ENCODE measurements at places on chromosomes 1 and 21. TPM values are rescaled to one million over a fixed set of nuclear protein-coding genes. Genes with fewer than 3 reads are reported as not detected.

Gene RBP7
- 8.7 TPM for total RNA-seq

DNA sequence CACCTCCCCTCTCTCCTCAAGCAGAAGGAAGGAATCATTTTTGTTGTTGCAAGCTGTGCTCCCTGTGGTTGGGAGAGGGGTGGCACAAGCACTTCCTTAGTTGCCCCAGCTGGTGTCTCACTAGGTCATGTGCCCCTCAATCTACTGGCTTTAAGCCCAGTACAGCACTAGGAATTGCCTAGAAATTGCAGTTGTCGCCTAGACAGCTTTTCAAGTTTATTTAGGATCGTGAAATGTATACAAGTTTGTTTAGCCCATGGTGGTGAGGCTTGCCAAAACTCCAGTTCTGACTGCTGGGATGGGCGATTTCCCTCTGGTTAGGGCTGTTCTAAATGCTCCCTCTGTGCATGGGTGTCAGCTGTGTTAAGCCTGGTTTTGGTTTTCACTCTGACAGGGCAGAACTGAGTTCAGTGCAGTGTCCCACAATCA is 126.8 kb upstream of the ZNF644 start:
- no peaks in the 10 kb centered on the region for H3K36me3 ChIP-seq
- no peaks in the 10 kb centered on the region for H3K27me3 ChIP-seq
- no peaks in the 10 kb centered on the region for H3K4me1 ChIP-seq
- no peak overlapping the region for H3K4me3 ChIP-seq
- H3K27ac ChIP-seq, result no peak overlapping the region

Gene ATXN7L2
- 4.6 TPM for total RNA-seq

DNA sequence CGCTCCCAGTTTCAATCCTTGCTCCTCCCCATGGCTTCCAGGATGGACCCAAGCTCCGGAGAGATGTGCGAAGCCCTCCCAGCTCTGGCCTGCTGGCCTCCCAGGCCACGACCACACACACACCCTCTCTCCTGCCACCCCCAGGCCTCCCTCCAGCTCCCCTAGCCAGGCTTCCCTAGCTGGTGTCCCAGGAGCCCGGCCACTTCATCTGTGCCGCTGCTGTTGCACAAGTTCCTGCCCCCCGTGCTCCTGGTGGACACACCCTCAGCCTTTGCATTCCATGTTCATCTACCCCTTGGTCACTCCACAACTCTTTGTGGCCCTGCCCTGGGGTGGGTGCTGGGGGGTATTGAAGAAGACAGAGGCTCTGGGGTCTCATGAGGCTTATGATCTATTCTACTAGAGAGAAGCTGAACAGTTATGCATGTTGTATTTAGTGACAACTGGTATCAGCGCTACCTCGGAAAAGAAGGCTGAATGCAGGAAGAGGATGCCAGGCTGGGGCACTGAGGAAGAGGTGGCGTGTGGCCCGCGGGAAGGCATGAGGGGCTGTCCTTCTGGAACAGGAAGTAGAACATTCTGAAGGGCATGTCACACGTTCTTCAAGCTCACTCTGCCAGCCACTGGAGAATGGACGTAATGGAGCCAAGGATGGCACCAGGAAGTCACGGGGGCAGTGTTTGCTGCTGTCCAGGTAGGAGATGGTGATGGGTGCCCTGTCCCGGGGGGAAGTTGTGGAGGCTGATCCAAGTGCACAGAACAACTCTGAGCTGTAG is 172.4 kb downstream of the PSMG1 start:
- H3K4me1 ChIP-seq, result peaks cover 44% of the 10 kb centered on the region
- no peak for DNase-seq
- H3K36me3 ChIP-seq, result no peaks in the 10 kb centered on the region

GRCh38 chr1:26961826-26962225 is 1.6 kb upstream of the KDF1 start:
- no peaks in the 10 kb centered on the region for H3K36me3 ChIP-seq
- peaks cover 32% of the 10 kb centered on the region for H3K27me3 ChIP-seq
- no peak overlapping the region for H3K27ac ChIP-seq
- DNase-seq, result no peak
- no peaks in the 10 kb centered on the region for H3K4me1 ChIP-seq
- H3K4me3 ChIP-seq, result no peak overlapping the region

Gene MCL1
- total RNA-seq, result 325 TPM

DNA sequence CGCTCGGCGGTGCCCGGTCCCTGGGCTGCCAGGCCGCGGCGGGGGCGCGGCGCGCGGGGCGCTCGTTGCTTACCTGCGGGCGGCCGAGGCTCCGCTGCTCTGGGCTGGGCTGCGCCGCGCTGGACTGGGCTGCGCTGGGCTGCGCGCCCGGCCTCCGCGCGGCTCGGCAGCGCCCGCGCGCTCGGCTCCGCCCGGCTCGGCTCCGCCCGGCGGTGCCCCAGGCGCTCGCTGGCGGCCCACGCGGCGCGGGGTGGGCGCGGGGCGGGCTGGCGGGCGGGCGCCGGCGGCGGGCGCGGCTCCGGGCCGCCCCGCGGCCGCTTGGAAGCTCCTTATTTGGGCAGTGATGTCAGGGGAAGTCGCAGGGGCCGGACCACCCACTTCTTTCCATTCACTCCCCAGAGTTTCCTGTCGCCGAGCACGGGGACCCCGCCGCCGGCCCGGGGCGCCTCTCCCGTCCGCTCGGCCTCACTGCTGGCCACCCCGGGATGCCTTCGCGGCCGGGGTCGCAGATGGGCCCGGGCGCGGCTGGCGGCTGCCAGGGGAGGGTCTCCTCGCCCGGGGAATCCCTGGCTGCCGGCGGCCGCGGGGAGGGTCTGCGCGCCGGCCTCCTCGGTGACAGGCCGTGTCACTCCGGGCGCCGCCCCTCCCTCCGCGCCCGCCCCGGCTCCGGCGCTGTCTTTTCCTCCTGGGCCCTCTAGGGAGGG is 177.7 kb upstream of the EDN2 start:
- H3K27me3 ChIP-seq, result no peaks in the 10 kb centered on the region
- H3K4me3 ChIP-seq, result peak overlapping the region; percentile 59
- peaks cover 27% of the 10 kb centered on the region for H3K4me1 ChIP-seq
- peak overlapping the region; percentile 86 for H3K27ac ChIP-seq
- DNase-seq, result peak; percentile 85

Gene RHD
- total RNA-seq, result not detected

DNA sequence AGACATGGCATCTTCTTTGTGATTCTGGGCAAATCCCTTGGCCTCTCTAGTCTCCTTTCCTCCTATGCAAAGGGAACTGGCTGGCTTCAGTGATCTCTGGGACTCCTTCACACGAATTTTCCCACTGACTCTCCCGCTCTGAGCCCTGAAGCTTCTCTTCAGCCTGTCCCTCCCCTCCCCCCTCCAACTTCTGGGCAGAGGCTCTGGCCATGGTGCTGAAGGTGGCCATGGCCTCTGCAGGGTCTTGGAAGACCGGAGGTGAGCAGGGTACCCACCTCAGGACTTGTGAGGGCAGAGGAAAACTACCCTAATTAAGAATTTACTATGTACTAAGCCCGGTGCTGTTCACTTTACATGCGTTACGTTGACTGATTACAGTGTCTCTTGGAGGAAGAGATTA is 29.4 kb upstream of the POU3F1 start:
- H3K27me3 ChIP-seq, result no peaks in the 10 kb centered on the region
- H3K4me3 ChIP-seq, result no peak overlapping the region
- no peaks in the 10 kb centered on the region for H3K36me3 ChIP-seq
- no peak overlapping the region for H3K27ac ChIP-seq

Gene OPRD1
- not detected for total RNA-seq

GRCh38 chr1:178048883-178049282 is 45.0 kb upstream of the RASAL2 start:
- H3K4me1 ChIP-seq, result peaks cover 9% of the 10 kb centered on the region
- no peaks in the 10 kb centered on the region for H3K36me3 ChIP-seq
- no peak overlapping the region for H3K4me3 ChIP-seq
- DNase-seq, result no peak
- no peaks in the 10 kb centered on the region for H3K27me3 ChIP-seq

GRCh38 chr1:229883504-229884200 is 183.4 kb upstream of the GALNT2 start:
- H3K27ac ChIP-seq, result no peak overlapping the region
- H3K27me3 ChIP-seq, result peaks cover 5% of the 10 kb centered on the region
- no peak overlapping the region for H3K4me3 ChIP-seq
- no peaks in the 10 kb centered on the region for H3K4me1 ChIP-seq
- DNase-seq, result no peak

DNA sequence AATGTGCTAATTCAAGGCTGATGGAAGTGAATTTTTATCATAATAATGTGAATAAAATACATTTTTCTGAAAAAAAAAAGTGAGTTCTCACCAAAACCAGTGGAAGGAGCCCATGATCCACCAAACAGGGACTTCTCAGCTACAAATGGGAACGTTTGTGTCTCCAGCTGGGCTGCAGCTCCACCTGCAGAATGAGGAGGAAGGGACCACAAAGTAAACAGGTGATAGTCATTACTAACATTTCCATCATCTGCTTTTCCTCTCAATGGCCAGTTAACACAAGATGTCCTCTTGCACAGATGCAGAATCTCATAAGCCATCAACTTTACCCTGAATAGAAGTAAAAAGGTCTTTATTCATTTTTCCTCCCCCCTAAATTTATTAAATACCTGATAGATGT is 246.2 kb downstream of the MRPL39 start:
- H3K27me3 ChIP-seq, result no peaks in the 10 kb centered on the region
- H3K36me3 ChIP-seq, result no peaks in the 10 kb centered on the region
- H3K4me3 ChIP-seq, result no peak overlapping the region
- no peaks in the 10 kb centered on the region for H3K4me1 ChIP-seq
- H3K27ac ChIP-seq, result no peak overlapping the region

Gene LEFTY1
- 0.35 TPM for total RNA-seq

- H3K36me3 ChIP-seq, result no peaks in the 10 kb centered on the region
- H3K4me3 ChIP-seq, result no peak overlapping the region
- H3K4me1 ChIP-seq, result no peaks in the 10 kb centered on the region
- no peak overlapping the region for H3K27ac ChIP-seq
Observed at GRCh38 chr1:6321205-6321604, 60.3 kb upstream of the GPR153 start.

DNA sequence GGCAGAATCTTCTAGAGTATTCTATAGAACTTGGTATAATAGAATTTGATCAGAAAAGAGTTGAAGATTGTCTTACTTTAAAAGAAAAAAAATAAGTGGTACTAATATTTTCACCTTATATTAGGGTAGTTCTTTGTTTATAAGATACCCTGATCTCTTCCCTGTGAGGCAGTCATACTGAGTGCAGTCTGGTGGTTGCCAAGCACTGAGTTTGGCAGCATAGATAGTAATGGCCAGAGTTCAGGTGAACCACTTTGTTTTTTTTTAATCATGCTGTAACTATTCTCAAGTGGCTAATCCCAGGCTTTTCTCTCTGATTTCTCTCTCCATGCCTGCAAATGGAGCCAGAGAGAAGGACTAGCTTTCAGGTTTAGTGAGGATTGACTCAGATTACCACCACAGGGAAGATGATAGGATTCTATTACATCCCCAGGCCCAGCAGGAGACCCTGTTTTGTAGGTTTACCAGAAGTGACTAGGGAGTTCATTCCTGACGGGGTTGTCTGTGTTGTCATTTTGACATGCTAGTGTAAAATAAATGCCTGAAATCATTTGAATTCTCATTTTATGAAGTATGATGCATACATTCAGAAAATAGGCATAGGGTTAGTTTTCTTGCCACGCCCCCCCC is 16.7 kb downstream of the KDM1A start:
- no peak for DNase-seq
- no peak overlapping the region for H3K27ac ChIP-seq
- H3K27me3 ChIP-seq, result no peaks in the 10 kb centered on the region
- H3K4me1 ChIP-seq, result no peaks in the 10 kb centered on the region

DNA sequence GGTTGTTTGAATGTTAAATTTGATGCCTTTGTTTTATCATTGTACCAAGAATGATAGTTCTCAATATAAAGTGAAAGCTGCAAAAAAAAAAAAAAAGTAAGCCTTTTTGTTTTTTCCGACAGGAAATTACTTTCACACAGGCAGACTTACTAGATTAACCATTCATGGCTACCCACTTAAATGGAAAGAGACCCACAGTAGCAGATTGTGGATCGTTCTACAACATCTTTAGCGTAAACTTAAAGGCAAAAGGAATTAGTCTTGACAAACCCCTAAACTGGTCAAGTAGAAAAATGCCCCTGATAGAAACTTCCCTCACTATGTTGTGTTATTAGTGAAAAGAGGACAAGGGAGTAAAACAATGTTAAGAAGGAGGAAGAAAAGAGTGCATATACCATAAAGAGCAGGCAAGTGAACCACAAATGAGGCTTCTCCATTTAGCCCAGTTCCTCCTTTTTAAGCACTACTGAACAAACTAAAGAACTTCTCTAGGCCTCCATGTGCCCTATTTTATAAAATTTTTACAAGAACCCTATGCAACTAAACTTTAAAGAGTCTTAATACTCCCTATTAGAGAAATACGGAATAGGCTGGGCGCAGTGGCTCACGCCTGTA is 1560.3 kb downstream of the MRPL39 start:
- H3K27ac ChIP-seq, result no peak overlapping the region
- no peak overlapping the region for H3K4me3 ChIP-seq
- H3K27me3 ChIP-seq, result no peaks in the 10 kb centered on the region
- H3K36me3 ChIP-seq, result no peaks in the 10 kb centered on the region

GRCh38 chr1:97505289-97505688 is 415.5 kb downstream of the DPYD start:
- H3K4me1 ChIP-seq, result no peaks in the 10 kb centered on the region
- H3K4me3 ChIP-seq, result no peak overlapping the region
- H3K27ac ChIP-seq, result no peak overlapping the region
- no peak for DNase-seq
- no peaks in the 10 kb centered on the region for H3K27me3 ChIP-seq
- peaks cover 7% of the 10 kb centered on the region for H3K36me3 ChIP-seq

DNA sequence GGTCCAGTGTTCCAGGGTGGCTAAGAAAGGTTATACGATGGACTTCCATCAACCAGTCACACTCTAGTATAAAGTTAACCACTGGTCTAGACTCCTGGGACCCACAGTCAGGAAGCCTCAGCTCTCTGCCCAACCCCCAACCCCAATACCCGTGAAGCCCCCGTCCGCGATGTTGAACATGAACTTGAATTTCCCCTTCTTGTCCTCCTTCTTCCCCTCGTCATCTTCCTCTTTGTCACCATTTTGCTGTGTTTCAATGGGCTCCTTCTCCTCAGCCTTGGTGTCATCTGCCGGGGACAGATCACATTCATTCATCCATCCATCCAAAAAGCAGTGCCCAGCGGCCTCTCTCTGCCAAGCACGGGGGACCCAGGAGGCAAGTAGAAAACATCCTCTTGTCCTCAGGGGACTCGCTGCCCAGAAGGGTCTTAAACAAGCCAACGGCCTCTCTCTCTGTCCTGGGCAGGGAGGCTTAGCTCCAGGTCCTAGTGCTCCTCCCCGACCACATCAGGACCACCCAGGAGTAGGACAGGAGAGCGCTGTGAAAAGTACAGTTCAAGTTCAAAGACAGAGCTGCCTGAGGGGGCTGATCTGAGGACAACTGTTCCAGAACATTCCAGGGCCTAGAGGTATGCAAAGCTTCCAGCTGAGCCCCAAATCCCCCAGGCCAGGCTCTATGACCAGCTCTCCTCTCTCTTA is 66.5 kb downstream of the KCNAB2 start:
- DNase-seq, result peak; percentile 47
- H3K27me3 ChIP-seq, result no peaks in the 10 kb centered on the region
- no peak overlapping the region for H3K27ac ChIP-seq
- no peaks in the 10 kb centered on the region for H3K4me1 ChIP-seq
- no peaks in the 10 kb centered on the region for H3K36me3 ChIP-seq
